ENCODE measurements at places on chromosomes 13 and 19.

GRCh38 chr19:46116121-46116520 is 8.4 kb downstream of the IGFL3 start:
- DNase-seq, result no peak

DNA sequence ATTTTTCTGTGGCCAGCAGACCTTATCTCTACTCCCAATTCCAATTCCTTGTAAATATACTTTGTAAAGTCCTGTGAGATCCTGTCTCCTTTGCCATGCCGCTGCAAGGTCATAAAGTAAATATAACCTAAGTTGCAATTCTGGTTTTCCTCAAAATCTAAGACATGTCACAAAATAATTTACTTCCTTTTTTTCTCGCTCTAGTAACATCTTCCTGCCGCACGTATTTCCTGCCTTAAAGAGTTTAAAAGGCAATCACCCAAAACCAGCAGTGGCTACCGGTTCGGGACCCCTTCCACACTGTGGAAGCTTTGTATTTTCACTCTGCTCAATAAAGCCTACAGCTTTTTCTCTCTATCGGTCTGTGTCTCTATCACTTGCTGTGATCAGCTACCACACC is 832.0 kb upstream of the SLITRK5 start:
- DNase-seq, result no peak

DNA sequence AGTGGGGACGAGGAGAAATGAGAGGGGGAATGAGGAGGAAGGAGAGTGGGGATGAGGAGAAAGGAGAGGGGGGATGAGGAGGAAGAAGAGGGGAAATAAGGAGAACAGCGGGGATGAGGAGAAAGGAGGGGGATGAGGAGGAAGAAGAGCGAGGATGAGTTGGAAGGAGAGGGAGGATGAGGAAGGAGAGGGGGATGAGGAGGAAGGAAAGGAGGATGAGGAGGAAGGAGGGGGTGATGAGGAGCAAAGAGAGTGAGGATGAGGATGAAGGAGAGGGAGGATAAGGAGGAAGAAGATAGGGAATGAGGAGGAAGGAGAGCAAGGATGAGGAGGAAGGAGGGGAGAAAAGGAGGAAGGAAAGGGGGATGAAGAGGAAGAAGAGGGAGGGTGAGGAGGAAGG is 14.0 kb upstream of the VSTM2B start:
- DNase-seq, result no peak

DNA sequence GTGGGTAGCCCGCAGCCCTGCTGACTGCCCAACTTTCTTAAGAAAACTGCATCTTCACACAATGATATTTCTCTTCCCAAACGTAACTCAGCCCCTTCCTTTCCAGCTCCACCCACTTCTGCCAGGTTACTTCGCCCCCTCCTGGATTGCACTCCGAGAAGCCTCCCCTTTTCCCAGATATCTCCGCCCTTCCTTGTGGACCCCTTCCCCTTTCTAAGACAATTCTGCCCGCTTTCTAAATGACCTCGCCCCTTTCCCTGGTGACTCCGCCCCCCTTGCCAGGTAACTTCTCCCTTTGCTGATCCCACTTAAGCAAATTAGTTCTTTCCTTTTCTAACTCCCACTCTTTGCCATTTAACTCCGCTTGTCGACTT is 2.6 kb downstream of the VSIG10L start:
- DNase-seq, result no peak

DNA sequence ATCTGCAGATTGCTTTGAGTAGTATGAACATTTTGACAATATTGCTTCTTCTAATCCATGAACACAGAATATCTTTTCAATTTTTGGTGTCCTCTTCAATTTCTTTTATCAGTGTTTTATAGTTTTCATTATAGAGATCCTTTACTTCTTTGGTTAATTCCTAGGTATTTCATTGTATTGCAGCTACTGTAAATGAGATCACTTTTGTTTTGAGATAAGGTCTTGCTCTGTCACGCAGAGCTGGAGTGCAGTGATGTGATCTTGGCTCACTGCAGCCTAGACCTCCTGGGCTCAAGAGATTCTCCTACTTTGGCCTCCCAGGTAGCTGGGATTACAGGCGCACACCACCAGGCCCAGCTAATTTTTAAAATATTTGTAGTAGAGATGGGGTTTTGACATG is 9.8 kb downstream of the CYP2A7 start:
- no peak for DNase-seq

- no peak for DNase-seq
Measured at GRCh38 chr19:50290011-50290410, 39.2 kb downstream of the KCNC3 start.

DNA sequence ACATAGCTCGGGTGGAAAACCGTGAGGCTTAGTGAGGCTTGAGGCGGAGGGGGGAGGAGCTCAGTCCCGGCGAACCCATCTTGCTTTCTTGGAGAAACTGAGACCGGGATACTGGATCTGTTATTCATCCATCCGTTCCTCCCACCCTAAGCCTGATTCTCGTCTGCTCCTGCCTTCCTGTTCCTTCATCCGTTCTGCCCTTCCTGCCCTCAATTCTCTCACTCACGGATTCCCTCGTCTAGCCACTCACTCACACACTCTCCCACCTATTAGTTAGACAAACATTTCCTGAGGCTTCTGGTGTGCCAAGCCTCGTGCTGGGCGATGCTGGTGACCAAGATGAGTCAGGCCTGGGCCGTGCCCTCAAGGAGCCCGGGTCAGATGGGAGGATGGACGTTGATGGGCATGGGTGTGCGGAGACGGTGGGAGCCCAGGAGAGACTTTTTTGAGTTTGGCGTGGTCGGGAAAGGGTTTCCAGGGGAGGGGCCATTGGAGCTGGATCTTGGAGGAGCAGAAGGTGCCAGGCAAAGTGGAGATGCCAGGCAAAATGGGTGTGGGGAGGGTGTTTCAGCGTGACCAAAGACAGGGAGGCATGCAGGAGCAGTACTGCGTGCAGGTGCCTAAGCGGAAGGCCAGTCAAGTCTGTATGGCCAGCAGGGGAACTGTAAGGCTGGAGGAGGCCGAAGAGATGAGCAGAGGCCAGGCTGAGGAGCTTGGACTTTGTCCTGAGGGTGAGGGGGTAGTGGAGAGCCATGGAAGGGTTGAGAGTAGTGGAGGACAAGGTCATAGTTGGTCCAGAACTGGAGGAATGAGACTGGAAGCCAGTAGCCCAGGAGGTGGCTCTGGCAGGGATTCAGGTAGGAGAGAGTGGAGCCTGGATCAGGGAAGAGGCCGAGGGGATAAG is 7.4 kb upstream of the CNFN start:
- no peak for DNase-seq

GRCh38 chr13:43579321-43579720 is 207.5 kb downstream of the ENOX1 start:
- DNase-seq, result no peak

DNA sequence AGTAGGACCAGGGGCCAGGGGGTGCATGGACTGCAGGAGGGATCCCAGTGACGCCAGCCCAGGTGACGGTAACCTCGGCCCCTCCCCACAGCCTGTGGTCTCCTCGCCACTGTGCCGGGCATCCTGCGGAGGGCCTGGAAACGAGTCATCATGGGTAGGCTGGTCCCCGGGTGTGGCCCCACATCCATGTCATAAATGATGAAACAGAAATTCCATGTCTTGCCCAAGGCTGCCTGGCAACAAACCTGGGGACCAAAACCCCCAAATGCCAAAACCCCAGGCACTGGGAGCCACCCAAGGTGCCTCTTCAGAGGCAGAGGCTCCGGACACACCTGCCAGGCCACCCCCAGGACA is 20.9 kb downstream of the MAP2K2 start:
- no peak for DNase-seq

GRCh38 chr19:2110822-2111221 is 14.1 kb downstream of the IZUMO4 start:
- DNase-seq, result no peak

- DNase-seq, result no peak
Measured at GRCh38 chr13:113502686-113503085, 12.2 kb upstream of the DCUN1D2 start.

DNA sequence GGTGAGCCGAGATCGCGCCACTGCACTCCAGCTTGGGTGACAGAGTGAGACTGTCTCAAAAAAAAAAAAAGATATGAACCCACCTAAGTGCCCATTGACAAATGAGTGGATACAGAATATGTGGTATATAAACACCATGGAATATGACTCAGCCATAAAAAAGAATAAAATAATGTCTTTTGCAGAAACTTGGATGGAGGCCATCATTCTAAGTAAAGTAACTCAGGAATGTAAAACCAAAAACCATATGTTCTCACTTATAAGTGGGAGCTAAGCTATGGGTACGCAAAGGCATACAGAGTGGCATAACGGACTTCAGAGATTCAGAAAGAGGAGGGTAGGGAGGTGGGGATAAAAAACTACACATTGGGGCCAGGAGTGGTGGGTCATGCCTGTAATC is 29.5 kb downstream of the PLA2G4C start:
- DNase-seq, result no peak

- no peak for DNase-seq
Measured at GRCh38 chr13:31717583-31717982, 21.7 kb upstream of the RXFP2 start.

GRCh38 chr19:39858541-39858940 is 12.4 kb upstream of the FBL start:
- DNase-seq, result no peak

DNA sequence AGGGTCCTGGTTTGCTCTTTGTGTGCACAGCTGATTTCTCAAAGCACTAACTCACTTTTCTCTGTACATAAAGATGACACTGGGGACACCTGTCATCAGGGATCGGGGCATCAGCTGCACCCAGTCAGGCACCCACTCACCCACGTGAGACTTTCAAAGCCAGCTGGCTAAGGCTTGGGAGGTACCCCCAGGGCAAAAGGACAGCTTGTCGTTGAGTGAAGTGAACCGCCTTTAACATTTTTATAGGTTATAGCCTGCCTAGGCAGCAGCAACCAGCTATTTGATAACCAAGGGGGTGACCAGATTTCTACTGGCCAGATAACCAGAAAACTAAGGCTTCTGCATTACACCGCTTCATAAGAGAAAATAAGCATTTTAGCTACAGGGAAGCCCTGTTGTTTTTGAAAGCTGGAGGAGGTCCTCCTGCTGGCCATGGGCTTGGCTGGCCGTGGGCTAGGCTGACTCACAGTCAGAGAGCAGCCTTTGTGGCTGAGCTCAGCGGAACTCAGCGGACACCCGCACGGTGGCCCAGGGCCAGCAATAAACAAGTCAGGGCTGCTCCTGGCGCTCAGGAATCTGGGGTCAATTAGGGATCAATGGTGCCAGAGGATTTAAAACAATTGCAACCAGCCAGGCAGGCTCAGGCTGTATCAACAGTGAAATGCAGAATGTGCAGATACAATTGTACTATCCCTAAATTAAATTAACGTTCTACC is 57.1 kb downstream of the ALOX5AP start:
- DNase-seq, result no peak

All from stimulated activated naive CD4-positive, alpha-beta T cell (primary cell).